ENCODE measurements at places on chromosomes 6 and 20.

DNA sequence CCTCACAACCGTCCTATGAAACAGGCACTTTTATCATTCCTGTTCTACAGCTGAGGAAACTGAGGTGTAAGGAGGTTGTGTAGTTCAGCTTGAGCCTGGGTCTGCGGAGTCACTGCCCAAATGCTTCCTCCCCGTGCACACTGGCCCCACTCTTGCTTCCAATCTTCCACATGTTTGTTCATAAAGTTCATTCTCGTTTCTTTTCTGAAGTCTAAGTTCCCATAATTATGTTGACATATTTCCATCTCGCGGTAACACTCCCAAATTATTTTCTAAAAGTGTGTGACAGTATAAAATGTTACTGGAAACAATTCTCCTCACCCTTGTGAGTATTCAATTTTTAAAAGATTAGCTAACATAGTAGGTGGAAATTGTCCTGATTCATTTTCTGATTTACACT is 106.9 kb downstream of the SLC22A3 start:
- DNase-seq: no peak

GRCh38 chr6:5724911-5725310 is 281.8 kb downstream of the NRN1 start:
- DNase-seq: no peak

- DNase-seq: no peak
Measured at GRCh38 chr6:136284909-136285308, 4.7 kb downstream of the BCLAF1 start.

- DNase-seq: no peak
Measured at GRCh38 chr6:4318321-4318720, 182.9 kb upstream of the ECI2 start.

- DNase-seq: no peak
Measured at GRCh38 chr6:30759575-30760239, 15.4 kb upstream of the IER3 start.

DNA sequence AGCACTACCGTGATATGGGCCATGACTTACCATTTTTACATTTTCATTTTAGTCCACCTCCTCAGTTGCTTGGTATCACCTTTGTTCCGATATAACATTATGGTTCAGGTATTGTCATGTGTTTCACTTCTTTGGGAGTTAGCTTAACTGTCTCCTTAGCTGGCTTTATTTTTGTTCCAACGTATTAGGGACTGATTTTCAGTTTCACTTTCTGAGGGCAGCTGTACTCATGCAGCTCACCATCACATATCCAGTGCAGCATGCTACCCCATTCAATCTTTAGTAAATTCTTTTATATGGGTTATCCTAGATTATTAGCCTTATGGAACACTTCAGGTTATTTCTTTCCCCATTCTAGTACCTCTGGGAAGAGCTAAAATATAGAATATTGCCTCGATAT is 362.2 kb upstream of the IRAK1BP1 start:
- DNase-seq: no peak

DNA sequence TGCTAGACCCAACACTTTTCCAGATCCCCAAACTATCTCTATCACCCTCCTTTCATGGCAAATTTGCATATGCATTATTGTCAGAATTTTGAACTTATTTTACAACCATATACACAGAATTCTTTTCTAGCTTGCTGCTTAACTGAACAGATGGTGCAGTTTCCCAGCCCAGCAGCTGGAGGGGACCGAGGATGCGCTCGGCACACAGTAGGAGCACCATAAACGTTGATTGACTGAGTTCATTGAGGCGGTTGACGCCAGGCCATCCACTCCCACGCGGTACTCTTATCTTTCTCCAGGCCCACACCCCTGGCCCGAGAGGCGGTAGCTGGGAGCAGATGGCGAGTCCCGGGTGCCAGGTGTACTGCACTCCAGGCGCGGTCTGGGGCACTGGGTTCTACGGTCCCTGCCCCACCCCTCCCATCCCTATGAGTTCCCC is 6.8 kb upstream of the SOX4 start:
- DNase-seq: no peak

GRCh38 chr6:75317503-75318206 is 33.1 kb upstream of the TMEM30A start:
- DNase-seq: no peak

DNA sequence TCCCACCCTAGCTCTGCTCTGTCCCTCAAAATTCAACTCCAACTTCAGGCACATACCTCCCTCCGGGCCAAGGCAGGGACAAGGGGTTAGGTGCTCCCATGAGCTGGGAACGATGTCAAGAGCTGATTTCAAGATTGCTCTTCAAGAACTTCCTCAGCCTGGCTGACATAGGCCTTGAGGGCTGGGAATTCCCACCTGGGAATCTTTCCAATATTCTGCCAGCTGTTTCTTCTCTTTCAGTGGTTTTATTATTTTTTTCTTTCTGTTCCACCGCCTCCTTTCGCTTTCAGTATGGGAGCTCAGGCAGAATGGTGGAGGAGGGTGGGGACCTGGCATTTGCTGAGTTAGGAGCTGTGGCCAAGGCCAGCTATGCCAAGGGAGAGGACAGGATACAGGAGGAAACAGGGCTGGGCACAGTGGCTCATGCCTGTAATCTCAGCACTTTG is 33.7 kb downstream of the SRSF3 start:
- DNase-seq: no peak

DNA sequence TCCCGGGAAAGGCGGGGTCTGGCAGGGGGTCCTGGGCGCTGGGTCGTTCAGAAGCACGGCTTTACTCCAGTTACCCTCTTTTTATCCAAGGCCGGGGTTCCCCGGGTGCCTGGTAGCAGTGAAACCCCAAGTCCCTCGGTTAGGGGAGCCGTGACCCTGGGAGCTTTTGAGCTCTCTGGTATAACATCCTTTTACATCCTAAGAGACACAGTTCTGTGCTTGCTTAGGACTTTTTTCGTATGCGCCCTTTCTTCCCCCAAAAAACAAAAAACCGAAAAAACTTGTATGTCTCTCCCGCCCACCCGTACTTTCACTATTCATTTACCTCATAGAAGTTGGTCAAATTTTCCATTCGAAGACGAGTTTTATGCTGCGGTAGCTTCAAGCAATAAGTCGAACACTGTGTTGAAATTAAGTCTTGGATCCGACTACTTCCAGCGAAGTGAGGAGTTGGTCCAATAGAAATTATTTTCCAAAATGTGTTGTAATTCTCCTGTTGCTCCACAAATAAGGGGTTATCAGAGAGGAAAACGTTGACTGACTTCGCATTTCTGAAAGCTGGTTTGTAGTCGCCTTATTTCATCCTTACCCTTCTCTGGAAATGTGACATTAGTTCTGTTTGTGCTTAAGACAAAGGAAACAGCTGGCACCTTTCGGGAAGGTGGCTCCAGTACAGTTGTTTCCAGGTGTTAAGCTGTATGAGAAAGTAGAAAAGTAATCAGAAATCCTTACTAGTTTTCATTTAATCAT is 816 bp upstream of the MAN1A1 start:
- DNase-seq: peak; percentile 85

DNA sequence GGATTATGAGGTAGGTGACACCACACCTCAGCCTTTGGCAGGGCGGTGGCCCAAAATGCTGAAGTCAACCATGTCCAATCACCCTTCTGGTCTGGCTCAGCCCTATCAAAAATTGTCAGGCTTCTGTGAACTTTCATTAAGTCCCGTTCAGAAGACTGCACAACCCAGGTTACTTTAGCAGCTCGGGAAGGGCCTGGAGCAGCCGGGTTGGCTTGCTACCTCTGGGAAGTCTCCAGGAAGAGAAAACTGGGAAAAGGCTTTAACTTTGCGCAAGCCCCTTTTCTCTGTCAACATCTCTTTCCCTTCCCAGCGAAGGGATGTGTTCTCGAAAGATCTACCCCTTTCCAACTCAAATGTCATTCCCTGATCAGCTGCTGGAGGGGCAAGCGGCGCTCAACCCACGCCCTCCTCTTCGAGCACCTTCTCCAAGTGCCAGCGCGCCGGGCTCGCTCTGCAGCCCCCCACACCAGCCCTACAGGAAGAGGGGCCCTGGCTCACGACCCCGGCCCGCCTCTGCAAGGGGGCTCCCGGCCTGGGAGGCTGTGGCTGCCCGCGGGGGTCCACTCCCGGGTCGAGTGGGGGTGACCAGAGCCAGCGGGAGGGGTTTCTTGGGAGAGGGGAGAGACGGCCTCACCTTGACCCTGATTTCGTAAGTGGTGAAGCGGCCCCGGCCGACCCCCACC is 573 bp downstream of the SNX3 start:
- DNase-seq: peak; percentile 10

- peak; percentile 26 for DNase-seq
Measured at GRCh38 chr20:24917797-24918578, 31.1 kb upstream of the CST7 start.

DNA sequence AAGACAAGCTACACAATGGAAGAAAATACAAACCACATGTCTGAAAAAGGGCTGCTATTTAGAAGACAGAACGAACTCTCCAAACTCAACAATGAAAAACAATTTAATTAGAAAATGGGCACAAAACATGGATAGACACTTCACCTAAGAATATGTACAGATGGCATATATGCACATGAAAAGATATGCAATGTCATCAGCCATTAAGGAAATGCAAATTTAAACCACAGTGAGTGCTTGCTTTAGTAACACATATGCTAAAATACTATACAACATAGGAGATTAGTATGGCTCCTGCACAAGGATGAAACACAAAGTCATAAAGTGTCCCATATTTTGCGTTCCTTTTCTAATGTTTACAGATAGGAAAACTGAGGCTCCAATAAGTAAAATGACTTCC is 60.4 kb upstream of the FAM83B start:
- DNase-seq: no peak

DNA sequence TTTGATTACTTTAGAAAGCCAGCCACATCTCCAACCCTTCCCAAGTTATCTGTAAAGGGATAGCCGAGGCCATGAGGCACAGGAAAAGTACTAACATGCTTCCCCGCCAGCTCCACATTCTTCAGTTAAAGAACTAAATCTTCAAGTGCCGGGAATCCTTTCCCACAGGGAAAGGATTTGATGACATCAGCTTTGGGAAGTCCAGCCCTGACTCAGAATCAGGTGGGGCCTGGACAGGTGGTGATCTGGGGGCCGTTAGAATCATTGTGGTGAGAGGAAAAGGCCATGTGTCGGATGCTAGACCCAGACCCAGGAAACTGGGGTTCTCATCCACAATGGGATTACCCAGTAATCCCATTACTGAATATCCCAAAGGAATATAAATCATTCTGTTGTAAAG is 580.0 kb downstream of the QKI start:
- DNase-seq: no peak

DNA sequence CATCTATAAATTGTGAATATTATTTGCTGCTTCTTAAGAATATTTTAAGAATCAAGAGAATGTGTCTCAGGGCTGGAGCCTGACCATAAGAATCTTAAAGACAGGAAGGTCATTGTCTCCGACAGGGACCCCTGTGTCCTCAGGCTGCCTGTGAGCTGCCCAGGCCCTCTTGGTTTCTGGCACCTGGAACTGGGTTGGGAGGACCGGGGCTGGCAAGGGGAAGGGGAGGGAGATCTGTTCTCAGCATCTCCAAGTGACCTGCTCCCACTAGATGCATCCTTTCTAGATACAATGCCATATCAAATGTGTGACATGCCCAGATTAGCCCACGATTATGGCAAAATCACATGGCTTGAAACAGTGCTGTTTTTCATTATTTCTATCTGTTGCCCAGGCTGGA is 110.5 kb downstream of the SCML4 start:
- no peak for DNase-seq

GRCh38 chr6:33008944-33009861 is at the start of gene HLA-DOA:
Gene HLA-DOA, minus strand, starts transcription at chr6:33009591.
- DNase-seq: peak; percentile 38

GRCh38 chr6:28865401-28866204 is 58.2 kb downstream of the TRIM27 start:
- DNase-seq: peak; percentile 92

DNA sequence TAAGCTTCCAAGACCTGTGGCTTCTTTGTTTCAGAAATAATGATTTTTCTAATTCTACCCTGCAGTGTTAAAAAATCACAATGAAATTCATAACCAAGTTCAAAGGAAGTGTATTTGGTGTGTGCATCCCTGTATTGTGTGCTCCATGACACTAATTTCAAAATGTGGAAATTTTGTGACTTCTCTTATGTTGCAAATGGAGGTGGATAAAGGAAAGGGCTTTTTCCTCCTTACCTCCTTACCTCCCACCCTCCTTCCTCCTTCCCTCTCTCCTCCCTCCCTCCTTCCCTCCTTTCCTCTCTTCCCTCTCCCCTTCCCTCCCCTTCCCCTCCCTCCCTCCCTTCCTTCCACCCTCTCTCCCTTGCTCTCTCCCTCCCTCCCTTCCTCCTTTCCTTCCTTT is 10.5 kb downstream of the CDH4 start:
- no peak for DNase-seq

GRCh38 chr20:2851086-2851485 is 10.5 kb downstream of the VPS16 start:
- DNase-seq: no peak

DNA sequence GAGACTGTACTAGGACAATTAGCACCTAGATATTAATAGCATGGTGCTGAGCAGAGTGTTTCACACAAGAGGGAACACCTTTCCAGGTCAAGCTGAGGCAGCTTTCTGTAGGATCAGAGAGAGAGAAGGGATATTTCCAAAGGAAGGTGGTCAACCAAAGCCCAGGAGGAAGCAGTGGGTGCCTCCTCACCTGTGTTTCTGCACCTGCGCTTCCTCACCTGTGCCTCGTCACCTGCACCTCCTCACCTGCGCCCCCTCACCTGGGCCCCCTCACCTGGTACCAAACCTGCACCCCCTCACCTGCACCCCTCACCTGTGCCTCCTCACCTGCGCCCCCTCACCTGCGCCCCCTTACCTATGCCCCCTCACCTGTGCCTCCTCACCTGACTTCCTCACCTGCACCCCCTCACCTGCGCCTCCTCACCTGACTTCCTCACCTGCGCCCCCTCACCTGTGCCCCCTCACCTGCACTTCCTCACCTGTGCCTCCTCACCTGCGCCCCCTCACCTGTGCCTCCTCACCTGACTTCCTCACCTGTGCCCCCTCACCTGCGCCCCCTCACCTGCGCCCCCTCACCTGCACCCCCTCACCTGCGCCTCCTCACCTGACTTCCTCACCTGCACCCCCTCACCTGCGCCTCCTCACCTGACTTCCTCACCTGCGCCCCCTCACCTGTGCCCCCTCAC is 67.9 kb downstream of the TTLL2 start:
- DNase-seq: no peak
